Progenitor cell of endocrine pancreas (in vitro differentiated cells): ENCODE measurements at places on chromosomes 3 and 15.

GRCh38 chr3:130661140-130661891, 85.3 kb downstream of the PIK3R4 start:
- DNase-seq = no peak

GRCh38 chr3:68249265-68249664, 594.9 kb upstream of the SUCLG2 start:
- DNase-seq = no peak

GRCh38 chr3:127157171-127157828, 35.6 kb upstream of the PRR23E start:
- DNase-seq = no peak

GRCh38 chr3:88137836-88138235, 11.9 kb upstream of the C3orf38 start:
- DNase-seq = no peak

DNA sequence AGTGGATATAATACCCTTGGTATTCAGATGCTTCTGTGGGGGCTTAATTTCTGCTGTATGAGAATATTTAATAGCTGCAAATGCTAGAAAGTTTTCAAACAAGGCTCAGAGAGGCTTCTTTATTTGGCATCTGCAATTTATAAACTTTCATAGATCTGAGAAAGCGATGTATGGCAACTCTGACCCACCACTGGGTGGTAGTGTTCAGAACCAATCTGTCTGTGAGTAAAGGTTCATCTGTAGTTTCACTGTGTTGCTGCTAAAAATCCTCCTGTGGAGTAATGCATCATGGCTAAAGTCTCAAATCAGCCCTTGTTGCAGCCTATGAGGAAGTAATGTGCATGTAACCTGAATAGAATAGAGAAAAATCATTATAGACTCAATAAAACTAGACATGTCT, 47.4 kb downstream of the CLSTN2 start:
- DNase-seq = no peak

- DNase-seq = peak; percentile 30
These were observed 1.7 kb downstream of the LRRN1 start for GRCh38 chr3:3800685-3801493.

GRCh38 chr3:52194485-52195290, 3.3 kb upstream of the ALAS1 start:
- DNase-seq = no peak

GRCh38 chr3:132650153-132650552, 9.5 kb downstream of the ACAD11 start:
- DNase-seq = no peak

GRCh38 chr3:8557298-8557697, 55.7 kb downstream of the LMCD1 start:
- DNase-seq = no peak

DNA sequence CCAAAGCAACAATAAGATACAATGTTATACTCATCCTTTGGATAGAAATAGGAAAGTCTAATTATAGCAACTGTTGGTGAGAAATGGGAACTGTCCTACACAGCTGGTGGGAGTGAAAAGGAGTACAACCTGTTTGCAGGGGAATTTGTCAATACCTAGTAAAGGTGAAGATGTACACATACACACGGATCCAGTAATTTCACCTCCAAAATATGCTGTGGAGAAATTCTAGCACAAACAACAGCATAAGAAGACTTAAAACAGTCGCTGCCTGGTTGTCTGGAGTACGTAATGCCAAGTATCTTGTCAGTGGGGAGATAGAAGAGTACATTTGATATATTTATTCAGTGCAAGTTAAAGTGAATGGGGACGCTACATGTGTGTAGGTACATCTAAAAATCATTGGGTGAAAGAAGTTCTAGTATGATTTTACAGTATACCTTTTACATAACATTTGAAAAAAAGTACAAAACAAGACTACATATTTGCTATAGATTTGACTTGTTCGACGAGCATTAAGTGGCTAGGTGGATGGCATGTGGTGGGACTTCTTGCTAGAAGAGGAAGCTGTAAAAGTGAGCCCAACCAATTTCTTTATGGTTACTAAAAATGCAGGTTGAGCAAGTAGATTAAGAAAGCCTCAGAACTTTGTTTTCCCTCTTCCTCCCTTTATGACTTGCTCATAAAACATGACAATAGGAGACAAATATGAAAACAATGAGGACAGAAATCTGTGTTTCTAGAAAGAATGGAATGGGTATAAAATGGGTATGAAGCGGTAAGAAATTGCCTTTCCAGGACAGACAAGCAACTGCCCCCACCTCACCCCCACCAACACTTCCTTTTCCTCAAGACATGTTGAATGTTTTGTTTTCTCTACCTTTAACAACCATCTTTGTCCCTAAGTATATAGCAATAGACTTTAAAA, 50.2 kb upstream of the CCR4 start:
- no peak for DNase-seq

DNA sequence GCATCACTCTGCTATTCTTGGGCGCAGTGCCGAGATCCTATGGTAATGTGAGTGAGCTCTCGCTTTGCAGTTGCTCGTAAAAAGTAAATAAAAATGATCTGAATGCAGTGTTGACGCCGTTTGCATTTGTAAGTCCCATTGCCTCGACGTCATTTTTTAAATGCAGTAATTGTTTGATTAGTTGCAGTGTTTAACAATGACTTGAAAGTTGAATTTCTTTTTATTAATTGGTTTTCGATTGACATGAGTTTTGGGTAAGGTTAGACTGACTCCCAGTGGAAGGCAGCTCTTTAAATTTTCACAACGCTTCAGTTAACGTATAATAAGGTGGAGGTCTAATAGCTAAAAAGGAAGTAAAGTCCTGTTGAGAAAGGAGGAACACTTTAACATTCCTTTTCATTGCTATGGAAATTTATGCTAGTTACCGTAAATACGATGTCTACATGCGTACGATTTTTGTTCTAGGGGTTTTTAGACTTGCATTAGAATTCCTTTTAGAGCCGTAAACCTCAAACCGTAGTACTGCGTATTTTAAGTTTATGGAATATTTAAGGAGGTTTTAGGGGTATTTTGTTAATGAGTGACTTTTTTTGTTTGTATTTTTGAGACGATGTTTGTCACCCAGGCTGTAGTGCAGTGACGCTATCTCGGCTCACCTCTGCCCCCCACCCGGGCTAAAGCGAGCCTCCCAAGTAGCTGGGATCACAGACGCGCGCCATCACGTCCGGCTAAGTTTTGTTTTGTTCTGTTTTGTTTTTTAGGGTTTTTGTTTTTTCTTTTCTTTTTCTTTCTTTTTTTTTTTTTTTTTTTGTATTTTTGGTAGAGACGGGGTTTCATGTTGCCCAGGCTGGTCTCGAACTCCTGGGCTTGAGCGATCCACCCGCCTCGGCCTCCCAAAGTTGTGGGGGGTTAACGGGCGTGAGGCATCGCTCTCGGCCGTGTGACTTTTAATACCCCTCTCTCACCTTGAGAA, 1.4 kb downstream of the MORF4L1 start:
- no peak for DNase-seq

DNA sequence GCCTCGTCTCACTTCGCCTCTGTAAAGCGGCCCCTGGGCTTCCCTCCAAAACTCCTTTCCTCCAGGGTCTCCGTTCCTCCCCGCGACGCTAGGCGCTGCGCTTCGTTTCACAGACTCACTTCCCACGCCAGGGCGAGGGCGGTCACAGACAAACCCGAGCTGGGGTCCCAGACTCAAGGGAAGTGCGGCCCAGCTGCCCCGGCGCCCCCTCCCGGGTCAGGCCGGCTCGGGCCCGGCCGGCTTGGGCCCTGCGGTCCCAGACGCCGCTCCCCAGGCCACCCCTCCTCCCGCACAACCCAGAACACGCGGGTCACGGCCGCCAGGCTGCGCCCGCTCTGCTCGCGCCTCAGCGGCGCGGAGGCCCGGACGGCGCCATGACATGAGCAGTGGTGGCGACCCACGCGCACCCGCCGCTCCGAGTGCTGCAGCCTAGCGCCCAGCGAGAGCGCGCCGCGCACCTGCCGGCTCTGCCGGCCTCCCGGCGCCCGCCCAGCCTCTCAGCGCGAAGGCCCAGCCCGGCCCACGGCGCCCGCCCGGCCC, 547 bp downstream of the NUP210 start:
- DNase-seq = peak; percentile 33

DNA sequence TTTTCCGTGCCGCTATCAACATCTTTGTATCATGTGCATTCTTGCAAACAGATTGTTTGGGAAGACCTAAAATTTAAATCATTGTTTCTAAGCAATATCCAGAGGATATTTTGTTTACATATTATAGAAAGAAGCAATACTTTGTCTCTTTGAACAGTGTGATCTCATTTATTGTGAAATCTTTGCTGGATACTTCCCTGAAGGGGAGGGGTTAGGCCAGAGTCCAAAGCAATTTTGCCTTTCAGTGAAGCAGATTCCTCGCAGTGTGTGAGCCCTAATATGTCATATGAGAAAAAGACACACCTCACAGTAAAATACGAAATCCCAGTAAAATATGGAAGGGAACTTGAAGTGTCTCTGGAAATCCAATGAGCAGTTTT, 158.7 kb upstream of the SLCO3A1 start:
- no peak for DNase-seq

DNA sequence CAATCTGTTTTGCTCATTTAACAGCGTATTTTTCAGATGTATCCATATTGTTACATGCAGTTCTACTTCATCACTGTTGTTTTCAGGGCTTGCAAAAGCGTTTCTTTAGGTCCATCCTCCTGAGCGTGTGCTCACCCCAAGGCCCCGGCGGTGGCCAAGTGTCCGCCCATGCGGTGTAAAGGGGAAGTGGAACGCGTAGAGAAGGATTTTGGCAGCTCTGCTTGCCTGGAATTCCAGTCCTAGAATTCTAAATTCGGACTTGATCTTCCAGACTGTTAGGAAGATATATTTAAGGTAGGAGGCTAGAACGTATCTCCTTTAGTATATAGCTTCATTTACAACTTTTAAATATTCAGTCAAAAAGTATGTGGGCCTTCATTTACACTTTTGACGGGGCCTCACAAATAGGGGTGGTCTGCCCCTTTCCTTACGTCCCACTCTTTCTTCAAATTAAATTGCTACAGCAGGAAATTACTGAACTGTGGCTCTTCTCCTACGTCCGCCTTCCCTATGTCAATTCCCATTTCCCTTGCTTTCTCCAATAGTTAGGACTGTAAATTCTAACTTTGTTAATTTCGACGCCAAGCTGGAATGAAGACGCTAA, 609 bp upstream of the TBC1D23 start:
- DNase-seq = peak; percentile 13

GRCh38 chr15:77821188-77821958, 188.7 kb upstream of the LINGO1 start:
- peak; percentile 68 for DNase-seq

DNA sequence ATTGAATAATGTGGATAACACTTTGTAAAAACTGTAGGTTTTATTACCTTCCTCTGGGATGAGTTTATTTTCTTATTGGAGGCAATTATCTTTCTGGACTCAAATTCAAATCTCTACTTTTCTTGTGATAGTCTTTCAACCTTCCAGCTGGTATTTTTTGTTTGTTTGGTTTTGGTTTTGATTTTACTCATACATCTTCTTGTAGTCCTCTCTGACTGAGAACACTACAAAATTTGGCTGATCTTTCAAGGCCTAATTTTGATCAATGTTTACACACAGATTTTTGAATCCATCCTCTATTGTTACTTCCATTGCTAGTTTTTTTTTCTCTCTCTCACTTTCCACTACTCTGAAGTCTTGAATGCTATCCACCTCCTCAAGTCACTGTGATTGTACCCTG, 303.8 kb upstream of the NECTIN3 start:
- no peak for DNase-seq

DNA sequence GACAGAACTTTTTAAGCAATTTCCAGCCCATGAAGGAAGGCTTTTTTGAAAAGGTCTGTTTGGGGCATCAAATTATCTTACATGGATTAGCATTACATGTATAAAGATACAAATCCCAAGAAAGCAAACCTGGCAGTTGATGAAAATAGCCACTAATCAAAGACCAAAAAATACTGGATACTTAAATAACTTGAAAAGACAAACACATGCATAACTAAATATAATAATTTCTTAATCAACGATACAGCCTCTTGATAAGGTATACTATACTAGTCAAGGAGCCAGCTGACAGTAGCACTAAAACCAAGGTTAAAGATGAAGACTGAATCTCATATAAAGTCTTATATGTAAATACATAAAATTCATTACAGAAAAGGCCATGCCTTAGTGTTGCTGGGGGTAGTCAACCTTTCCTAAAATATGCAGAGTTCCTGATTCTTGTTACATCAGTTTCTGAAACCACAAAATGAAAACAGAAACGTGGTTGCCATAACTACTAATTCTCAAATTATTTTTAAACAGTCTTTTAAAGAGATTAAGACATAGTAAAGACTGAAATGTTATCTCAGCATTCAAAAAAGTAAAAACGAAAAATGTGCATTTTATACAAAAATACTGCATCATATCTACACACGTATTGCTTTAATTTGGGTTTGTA, 2.0 kb downstream of the ANKRD28 start:
- DNase-seq = no peak

- no peak for DNase-seq
These were observed 101.6 kb downstream of the ZPLD1 start for GRCh38 chr3:102536456-102536855.

GRCh38 chr15:94677202-94677790, 445.9 kb downstream of the MCTP2 start:
- DNase-seq = no peak

DNA sequence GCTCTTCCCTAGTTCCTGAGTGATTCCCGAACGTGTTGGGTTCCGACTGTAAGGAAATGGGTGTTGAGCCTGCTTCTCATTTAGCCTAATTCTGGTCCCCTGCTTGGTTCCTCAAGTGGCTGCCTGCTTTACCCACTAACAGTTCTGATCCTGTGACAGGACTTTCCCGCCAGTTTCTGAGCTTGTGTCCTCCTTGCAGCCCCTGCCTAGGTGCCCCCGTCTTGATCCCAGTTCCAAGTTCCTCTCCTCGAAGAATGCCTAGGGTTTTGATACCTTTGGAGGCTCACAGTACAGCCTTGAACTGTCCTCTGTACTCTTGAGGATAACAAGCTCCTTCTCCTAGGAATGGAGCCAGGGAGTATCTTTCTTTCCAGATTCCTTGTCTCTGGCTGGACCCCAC, 12.0 kb upstream of the RASGRF1 start:
- DNase-seq = no peak

- DNase-seq = no peak
These were observed 282.5 kb upstream of the TRIM42 start for GRCh38 chr3:140395134-140396075.

DNA sequence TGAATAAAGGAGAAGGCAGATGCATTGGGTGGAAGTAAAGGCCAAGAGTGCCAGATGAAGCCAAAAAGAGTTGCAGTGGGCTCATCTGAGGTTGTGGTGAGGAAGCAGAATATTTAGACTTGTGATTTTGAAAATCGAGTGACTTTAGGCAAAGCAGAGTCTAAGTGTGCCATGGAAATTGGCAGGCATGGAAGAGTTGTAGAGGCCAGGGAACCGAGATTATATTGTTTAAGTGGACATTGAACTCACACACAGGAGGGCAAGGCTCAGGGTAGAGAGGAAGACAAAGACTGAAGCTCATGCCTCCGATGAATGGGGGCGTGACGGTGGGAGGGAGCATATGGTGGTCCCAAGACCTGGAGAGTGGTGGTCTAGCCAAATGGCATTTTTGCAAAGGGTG, 347.5 kb downstream of the EPHB1 start:
- DNase-seq = no peak

- no peak for DNase-seq
These were observed 463 bp downstream of the TERC start for GRCh38 chr3:169764312-169764881.

GRCh38 chr3:113953677-113954076, 5.9 kb downstream of the ZDHHC23 start:
- no peak for DNase-seq
